ENCODE measurements at places on chromosomes 6 and 20. TPM values are rescaled to one million over a fixed set of nuclear protein-coding genes. Genes with fewer than 3 reads are reported as not detected.

Gene SYTL3
- total RNA-seq: 25.8 TPM

Gene TPBG
- 0.35 TPM for total RNA-seq

Gene STMND1
- not detected for total RNA-seq

Gene C20orf202
- not detected for total RNA-seq

Gene NRN1
- 7.0 TPM for total RNA-seq

Gene KCNK16
- total RNA-seq: not detected

Gene SERAC1
- 4.5 TPM for total RNA-seq

Gene SLC17A9
- total RNA-seq: 12.6 TPM

Gene SLC12A5
- total RNA-seq: 0.42 TPM

Gene TFAP2D
- total RNA-seq: not detected

GRCh38 chr6:84583784-84584183 lies 180.6 kb downstream of the TBX18 start:
- no peak for DNase-seq

DNA sequence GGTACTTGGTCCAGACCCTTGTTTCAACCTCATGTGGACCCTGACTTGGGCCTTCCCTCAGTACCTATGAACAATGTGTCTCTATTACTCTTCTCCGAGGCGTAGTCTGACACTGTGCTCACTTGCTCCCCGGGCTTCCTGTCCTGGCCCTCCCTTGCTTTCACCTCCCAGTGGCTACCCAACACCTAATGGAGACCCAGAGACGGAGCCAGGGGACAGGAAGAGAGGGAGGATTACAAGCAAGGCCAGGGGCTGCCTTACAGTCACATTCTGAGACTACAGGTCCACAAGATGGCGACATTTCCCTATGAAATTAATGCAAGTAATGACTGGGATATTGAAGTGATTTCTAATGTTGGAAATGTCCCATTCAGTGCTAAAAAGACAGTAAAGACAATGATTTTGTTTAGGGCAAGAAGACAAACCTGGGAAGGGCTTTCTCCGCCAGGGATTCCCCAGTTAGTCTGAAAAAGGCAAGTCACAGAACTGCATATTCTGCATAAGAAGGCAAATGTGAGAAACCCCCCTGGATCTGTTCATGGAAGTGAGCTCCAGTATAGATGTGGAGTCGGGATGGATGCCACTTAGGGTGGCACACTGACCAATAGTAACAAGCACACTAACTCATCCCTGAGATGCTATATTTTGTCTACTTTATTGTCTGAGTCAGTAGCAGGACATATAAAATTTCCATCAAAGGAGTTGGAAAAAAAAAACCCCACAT lies 44.0 kb upstream of the ZBTB24 start:
- DNase-seq: peak; percentile 81

DNA sequence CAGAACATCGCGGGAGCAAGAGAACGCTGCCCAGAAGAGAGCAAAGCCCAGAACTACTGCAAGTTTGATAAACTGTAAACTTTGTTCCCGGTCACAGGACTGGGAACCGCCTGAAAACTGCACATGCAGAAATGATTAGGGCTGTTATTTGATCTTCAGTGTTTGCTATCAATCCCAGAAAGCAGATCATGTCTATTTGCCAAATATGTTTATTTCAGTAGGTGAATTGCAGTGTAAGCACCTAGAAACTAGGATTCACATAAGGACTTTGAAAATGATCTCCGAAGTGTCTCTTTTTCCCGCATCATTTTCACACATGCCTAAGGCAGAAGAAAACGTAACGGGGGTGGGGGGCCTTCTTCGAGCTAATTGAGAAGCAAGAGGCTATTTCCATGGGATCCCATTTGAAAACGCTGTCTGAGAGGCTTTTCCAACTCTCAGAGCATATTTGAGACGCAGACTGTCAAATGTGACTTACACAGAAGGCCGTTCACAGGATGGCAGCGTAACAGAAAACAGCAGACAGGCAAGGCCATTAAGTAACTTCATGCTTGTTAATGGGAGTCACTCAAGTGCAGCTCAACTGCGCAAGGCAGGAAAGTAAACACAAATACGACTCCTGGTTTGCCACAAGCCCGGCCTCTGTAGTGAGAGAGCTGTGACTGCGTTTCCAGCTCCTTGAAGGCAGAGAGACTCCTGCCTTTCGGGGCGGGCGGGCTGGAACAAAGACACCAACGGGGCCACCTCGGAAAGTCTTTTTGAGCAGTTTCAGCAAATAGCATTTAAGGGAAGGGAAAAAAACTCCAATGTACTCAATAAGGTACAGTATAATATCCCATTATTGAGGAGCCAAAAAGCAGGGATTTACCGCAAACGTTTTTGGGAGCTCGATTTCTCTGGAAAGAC lies 144.7 kb upstream of the ZNF217 start:
- no peak for DNase-seq

DNA sequence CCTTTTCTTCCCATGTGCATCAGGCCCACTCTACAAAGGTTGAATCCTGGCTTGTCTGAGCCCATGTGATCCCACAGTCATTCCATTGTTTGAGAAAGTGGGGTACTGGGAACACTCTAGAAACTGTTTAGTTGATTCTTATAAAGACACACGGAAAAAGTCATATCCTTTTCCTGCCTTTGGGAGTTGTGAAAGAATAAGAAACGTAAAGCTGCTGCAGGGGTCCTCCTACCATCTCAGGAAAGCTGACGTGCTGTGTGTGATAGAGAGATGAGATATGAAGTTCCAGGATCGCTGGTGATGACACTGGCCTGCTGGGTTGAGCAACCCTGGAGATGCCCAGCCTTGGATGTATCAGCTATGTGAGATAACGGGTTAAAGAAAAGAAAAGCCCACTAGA lies 21.3 kb upstream of the HLA-DRB5 start:
- no peak for DNase-seq

DNA sequence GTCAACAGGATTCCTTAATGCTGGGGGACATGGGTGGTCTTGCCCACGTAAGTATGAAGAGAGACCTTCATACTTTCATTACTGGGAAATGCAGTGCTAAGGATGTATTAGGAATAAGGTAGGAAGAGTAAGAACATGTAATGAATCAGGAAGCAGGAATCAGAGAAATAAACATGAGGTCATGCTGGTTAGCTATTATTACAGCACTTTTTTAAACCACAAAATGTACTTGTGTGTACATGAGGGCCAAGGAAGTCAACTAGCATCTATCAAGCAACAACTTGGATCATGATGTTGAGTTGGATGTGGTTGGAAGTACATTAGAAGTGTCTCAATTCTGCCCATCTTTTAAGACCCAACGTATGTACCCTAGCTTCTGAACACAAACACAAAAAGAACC lies 63.5 kb upstream of the E2F3 start:
- DNase-seq: no peak

DNA sequence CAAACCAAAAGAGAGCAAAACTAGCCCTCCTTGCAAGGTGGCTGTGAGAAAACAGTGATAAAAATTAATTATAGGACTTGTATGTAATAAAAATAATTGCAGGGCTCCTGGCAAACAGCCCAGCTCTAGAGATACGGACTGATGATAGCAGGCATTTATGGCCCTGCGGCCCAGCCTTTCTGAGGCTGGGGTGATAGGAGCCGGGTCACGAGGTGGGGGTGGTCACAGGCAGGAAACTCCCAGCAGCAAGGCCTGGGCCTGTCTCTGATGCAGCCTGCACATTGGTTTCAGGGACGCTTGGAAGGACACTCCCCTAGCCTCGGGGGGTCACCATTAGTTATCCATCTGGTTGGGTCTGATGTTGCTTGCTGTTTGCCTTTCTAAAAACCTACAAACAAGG lies 18.7 kb upstream of the TTPAL start:
- DNase-seq: no peak

GRCh38 chr6:95576218-95576997 lies 927 bp upstream of the MANEA start:
- DNase-seq: no peak

GRCh38 chr20:23647346-23647745 lies 9.6 kb upstream of the CST3 start:
- no peak for DNase-seq

DNA sequence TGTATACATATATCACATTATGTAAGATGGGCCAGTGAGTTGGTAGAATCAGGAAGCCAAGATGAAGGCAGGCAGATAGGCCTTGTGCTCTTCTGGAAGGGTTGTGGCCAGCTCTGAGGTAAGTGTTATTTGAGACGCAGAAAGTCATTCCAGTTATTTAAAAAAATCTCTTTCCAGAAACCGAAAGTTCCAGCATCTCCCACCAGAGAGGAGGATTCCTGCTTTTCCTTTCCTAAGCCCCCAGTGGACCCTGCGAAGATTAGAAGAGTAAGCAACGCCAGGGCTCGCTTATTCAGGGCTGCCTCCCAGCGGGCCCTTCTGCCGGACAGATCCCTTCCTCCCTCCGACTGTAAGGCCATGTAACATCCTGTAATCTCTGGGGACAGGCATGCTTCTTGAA lies 20.4 kb downstream of the ARMC2 start:
- no peak for DNase-seq

DNA sequence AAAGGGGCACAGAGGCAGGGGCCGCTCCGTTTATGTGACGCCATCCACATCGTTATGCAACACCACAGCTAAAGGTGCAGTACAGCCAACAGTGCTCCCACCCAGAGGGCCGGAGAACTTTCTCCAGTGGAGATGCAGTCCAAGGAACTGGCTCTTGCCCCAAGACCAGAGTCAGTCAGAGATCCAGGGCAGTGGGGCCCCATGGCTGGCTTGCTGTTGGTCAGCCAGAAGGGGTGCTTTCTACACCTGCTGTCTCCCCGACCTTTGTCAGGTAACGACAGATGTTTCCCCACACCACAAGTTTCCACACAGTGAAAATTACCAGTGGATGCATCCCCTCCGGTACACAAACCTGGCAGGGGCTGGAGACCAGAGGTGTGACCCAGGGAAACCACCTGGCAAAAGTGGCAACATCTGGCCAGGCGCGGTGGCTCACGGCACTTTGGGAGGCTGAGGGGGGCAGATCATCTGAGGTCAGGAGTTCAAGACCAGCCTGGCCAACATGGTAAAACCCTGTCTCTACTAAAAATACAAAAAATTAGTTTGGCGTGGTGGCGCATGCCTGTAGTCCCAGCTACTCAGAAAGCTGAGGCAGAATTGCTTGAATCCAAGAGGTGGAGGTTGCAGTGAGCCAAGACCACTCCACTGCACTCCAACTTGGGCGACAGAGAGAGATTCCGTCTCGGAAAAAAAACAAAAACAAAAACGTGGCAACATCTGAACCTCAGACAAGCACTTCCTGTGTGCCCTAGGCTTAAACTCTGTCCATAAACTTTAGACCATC lies 34.9 kb downstream of the UBE2V1 start:
- DNase-seq: no peak

- peak; percentile 45 for DNase-seq
Observed at GRCh38 chr6:142301651-142302391, at the start of gene ADGRG6. Gene ADGRG6, plus strand, starts transcription at chr6:142302007. Its CDS starts 323 bp downstream, at chr6:142302330.

DNA sequence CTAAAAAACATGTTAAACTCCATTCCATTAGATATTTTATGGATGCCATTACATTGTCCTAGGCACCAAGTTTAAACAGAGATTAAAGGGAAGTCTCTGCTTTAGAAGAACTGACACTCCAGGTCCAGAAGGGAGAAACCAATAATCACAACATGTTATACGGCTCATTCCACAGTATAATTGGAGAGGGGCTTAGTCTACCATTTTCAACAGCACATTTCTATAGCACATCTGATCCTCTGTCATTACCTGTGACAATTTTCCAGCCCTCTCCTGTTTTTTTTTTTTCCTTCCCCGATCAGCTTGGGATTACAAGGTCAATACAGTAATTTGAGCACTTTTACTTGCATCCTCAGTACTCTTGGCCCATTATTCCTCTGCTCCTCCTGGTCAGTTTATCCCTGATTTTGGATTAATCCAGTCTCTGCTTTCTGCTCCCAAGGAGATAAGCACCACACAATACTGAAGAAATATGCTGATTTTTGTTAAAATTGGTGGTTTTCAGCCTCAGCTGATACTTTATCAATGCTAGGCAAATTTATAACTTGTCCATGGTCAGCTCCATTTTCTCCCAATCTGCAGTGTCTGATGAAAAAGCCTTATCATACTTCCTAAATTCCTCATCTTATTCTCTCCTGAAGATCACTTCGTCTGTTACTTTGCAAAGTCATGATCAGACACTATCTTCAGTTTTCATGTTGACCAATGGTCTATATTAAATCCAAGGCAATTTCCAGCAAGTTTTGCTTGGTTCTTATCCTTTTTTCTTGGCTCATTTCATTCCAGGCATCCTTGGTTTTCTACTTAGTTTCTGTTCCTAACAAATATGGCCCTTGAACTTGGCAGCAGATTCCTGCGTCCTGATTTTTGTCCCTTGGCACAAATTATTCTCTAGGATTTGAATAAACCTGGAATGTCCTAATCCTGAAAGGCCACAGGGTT lies 30.8 kb upstream of the SYNCRIP start:
- DNase-seq: no peak

GRCh38 chr6:129623008-129623732 lies 86.8 kb downstream of the ARHGAP18 start:
- no peak for DNase-seq

DNA sequence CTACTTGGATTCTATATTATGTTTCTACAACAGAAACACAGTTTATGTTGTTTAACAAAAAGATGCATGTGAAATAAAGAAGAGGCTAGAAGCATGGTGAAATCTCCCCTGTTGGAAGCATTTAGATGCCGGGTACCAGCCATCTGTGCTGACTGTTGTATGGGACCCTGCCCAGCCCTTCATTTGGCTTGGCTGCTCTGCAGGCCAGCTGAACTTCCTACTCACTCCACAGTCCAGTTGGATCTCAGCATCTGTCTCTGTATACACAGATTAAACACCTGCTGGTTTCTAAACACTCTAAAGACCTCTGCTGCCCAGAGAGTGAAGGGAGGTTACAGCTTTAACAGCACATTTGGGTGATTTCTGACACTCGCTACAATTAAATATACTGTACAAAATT lies 228.3 kb downstream of the SLC35F1 start:
- DNase-seq: no peak

DNA sequence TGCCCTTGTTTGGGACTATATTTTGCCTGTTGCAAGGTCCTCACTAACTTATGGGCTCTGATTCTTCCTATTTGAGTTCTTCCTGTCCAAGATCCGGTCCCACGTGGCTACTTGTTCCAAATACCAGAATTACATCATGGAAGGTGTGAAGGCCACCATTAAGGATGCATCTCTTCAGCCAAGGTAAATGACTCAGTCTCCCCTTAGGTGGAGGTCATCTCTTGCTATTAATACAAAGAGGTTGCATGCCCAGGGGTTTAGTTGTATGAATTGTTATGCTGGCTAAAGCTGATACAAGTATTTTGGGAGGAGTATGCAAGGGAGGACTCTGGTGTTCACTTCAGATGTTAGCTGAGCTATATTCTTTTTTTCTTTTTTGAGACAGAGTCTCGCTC lies 9.1 kb downstream of the RNF114 start:
- DNase-seq: no peak

DNA sequence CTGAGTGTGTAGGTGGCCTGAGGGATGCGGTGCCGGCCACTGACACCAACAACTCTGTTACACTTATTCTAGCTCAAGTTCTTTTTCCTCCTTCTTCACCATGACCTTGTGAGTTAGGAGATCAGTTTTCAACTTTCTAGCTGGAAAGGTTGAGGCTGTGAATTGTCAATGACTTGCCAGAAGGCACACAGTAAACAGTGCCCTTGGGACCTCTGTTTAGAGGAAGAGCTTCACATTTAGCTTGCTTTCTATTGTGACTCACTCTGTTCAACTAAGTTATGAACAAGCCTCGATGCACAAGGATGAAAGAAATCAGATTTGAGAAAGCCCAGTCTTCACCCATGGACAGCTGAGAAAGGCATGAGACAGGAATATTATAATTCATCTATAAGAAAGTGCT lies 455.6 kb downstream of the MAFB start:
- DNase-seq: no peak

GRCh38 chr20:42391807-42392206 lies 773.6 kb upstream of the CHD6 start:
- no peak for DNase-seq

Measured in activated CD4-positive, alpha-beta T cell treated with anti-CD3 and anti-CD28 coated beads, Interleukin-2, amount 10 ng/mL, durations not matched to agents 7 days and 5 days (primary cell).